8988T (cell line): ENCODE measurements at places on chromosomes 1 and 21.

DNA sequence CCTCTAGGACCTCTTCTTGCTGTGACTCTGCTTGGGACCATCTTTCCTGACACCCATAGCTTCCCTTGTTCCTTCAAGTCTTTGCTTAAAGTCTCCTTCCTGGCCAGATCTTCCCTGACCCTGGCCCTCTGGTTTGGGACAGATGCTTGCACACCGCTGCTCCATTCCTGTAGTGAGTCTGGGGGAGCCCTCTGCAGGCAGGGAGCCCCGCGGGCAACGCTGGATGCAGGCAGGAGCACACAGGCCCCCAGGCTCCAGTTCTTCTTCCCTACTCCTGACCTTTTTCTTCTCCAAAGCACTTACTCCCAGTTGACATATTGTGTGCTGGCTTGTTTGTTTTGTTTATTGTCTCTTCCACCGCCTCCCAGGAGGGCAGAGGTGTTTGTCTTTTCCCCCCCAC is 413.4 kb downstream of the CAMTA1 start:
- no peak for DNase-seq

- no peak for DNase-seq
Observed at GRCh38 chr1:227774051-227774731, 39.0 kb downstream of the SNAP47 start.

DNA sequence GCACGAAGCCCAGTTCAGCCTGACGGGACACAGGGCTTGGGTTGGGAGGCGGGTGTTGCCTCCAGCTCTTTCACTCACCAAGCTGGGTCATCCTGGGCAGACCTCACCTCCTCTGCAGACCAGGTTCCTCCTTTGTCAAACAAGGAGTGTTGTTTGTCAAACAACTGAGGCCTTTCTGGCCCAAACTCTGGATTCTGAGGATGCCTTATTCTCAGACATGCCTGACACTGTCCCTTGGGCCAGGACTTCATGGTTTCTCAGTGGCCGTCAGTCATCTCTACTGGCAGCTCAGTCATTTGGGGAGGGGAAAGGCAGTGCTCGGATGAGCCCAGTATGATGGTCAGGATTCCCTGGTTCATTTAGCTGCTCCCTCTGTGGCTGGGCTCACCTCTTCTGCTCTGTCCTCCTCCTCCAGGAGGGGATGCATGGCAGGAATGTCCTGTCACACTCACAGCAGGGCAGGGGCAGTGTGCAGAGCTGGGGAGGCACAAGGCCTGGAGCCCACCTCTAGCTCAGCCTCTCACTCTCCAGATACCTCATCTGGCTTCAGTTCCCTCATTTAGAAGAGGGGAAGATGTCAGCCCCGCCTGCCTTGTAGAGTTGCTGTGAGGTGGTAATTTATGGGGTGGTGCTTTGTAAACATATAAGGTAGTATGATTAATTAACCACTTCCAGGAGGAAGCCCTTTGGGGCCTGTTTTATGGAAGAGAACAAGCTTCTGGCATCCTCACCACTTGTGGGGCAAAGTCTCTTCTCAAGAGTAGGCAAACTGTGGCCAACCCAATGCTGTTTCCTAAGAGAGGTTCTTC is 20.6 kb downstream of the SLC2A1 start:
- DNase-seq: no peak

- peak; percentile 35 for DNase-seq
Observed at GRCh38 chr1:93847811-93848288, 31.2 kb downstream of the DNTTIP2 start.

GRCh38 chr1:61779231-61779630 is 37.0 kb downstream of the PATJ start:
- no peak for DNase-seq

DNA sequence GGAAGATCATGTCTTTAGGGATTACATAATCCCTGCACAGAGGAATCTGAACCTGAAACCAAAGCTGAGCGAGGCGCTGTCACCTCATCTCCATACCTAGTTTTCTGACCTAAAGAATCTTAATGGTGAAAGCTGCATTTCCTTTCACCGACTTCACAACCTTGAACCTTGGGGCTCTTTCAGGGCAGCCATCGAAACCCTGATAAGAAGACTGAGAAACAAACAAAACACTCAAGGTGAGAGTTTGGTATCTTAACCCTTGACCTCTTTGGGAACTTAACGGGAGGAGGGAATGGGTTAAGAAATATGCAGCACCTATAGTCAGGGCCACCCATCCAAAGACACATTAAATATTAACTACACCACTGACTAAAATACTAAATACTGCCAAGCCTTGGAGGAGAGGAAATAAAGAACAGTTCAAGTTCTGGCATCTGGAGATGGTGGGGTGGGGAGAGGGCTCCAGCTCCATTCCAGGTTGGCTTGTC is 2.0 kb downstream of the C1orf116 start:
- DNase-seq: no peak

- DNase-seq: peak; percentile 34
Observed at GRCh38 chr1:116910379-116911187, 867 bp downstream of the PTGFRN start.

- no peak for DNase-seq
Observed at GRCh38 chr1:29269382-29269781, 33.1 kb downstream of the PTPRU start.

DNA sequence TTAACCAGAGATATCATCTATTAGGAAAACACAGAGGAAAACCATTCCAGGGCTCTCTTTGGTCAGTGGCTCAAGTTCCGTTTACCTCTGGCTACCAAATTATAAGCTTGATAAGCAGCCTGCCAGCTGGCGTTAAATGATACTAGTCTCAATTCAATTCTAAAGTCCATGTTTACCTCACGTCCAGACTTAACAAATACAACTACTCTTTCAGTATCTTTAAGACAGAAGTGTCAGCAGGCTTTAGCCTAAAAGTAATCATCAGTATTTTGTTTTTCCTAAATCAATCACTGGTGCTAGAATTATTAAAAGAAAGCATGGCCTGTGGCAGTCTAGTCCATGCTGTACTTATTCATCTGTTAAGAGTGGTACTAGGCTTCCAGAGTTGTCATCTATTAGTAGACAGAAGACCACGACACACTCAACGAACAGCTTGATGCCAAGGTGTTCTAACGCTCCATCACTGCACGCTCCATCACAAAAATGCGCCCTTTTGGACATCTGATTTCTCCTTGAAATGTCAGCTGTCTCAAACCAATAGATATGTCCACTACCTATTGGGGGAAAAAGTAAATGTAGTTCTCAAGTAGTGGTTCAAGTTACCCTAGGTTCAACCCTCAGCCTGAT is 1.5 kb downstream of the IVNS1ABP start:
- DNase-seq: no peak

DNA sequence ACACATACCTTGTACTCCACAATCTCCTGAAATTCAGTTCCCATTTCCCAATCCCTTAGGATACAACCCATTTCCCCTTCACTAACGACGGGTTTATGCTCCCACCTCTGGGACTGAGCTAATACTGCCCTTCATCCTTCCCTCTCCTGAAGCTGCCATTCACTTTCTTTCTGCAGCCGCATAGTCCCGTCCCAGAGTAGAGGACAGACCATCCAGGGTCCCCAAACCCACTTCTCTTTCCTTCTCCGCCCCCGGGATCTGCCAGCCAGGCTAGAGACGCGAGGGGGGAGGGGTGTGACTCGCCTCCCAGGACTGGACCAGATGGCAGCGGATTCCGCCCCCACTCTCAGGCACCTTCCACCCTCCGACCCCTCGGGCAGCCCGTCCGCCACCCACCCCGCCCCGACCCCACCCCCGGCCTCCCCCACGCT is 679 bp downstream of the ABL2 start:
- peak; percentile 41 for DNase-seq

- no peak for DNase-seq
Observed at GRCh38 chr1:109164538-109164937, 49.2 kb upstream of the SARS1 start.

DNA sequence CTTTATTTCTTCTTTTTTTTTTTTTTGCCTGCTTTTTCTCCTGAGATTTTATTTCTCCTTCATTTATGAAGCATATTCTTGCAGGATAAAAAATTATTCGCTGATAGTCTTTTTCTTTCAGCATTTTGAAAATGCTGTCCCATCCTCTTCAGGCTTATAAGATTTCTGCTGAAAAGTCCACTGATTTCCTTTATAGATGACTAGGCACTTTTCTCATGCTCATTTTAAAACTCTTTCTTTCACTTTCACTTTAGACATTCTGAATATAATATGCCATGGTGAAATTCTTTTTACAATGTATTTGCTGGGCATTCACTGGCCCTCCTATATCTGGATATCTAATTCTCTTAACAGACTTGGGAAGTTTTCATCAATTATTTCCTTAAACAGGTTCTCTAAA is 25.5 kb upstream of the GTF2B start:
- no peak for DNase-seq

DNA sequence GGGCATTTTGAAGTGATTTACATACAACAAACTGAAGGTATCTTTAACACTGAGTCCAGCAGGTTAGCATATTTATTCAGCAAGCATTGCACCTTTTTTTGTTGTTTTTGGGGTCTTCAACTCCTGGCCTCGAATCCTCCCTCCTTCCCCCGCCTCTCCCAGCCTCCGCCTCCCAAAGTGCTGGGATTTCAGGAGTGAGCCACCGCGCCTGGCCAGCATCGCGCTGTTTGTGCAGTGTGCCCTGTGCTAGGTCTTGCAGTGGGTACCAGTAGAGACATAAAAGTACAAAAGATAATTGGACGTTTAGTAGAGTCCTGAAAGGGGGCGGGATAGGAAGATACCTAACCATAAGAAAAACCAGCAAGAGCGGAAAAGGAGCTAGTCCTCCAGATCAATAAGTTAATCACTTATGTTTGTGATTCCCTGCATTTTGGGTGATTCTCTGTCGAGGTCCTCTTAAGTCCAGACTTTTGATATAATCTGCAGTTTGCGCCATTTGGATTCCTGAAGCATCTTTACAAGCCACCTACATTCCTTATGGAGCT is 111.8 kb downstream of the OSBPL9 start:
- no peak for DNase-seq

- no peak for DNase-seq
Observed at GRCh38 chr1:26827663-26828062, 1.2 kb downstream of the ZDHHC18 start.

GRCh38 chr1:15123925-15124324 is 29.6 kb upstream of the TMEM51 start:
- DNase-seq: no peak

DNA sequence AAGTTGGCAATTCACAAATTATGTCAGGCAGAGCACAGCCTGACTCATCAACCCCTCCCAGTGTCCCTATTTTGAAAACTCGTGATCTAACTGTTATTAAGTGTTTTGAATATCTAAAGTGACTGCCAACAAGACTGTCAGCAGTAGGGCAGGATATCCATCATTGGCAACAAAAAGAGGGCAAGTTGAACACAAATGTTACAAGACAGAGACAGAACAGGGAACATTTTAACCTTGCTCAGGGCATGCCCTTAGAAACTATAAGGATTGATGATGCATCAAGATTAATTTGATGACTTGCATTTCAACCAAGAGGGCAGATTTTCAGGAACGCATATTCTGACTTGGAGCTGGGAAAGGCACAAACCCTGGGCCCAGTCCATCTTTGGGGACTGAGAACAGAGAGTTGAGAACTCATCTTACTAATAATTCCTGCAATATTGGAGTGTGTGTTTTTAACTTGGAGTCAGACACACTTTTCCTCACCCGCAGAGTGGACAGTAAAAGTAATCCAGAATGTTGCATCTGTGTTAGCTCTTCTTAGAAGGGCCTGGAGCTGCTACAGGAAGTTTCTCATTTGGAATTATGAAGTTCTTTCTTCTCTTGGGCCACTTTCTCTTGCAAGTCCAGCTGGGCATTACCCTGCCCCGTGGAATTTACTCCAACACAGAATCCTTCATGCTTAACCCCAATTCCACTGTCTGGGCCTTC is 317.2 kb downstream of the LTN1 start:
- DNase-seq: no peak

GRCh38 chr1:156652992-156653355 is 11.1 kb downstream of the BCAN start:
- no peak for DNase-seq

DNA sequence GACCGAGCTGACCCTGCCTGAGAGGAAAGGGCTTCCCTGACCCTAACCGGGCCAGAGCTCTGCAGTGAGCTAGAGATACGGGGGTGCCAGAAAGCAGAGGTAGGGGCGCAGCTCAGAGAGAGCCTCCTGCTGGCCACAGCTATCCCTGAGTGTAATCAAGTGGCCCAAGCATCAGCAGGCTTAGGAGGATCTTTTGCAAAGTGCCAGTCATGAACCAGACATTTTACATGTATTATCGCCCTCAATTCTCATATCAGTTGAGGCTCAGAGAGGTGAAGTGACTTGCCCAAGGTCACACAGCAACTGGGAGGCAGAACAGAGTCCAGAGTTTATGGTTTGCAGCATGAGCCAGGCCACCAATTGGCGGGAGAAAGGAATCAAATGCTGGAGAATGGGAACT is 7.0 kb upstream of the ID3 start:
- DNase-seq: no peak

DNA sequence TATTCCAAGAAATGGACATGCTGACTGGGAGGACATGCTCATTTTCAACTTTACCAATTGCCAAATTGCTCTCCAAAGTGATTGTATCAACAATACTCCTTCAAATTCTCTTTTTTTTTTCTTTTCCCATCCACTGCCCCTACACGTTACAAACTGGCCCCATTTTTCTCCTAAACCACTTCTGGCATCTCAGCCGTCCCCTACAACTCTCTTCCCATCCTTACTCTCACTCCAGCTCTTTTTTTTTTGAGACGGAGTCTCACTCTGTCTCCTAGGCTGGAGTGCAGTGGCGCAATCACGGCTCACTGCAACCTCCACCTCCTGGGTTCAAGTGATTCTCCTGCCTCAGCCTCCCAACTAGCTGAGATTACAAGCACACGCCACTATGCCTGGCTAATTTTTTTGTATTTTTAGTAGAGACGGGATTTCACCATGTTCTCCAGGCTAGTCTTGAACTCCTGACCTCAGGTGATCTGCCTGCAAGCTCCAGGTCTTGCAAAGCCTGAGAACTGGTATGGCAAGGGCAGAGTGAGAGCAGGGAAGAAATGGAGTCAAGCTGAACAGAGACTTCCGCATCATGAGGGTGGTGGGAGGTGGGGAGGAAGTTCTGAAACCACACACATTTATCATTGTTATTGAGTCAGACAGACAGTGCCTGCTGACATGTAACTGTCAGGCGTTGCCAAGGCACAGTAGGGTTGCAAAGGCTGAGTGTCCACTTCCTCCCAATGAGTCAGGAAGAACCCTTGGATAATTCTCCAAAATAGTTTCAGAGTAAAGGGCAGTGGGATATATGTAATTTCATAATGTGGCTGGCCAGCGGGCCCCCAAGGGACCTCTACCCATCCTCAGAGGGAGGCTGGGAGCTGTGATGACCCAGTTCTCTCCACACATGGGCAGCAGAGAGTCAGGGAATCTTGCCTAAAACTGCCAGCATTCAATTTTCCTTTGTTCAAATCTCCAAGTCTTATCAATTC is 17.4 kb downstream of the CELA3A start:
- DNase-seq: peak; percentile 25

GRCh38 chr1:26372039-26372438 is 511 bp downstream of the ZNF683 start:
- no peak for DNase-seq

GRCh38 chr1:84366786-84367185 is 31.5 kb upstream of the DNASE2B start:
- DNase-seq: no peak

GRCh38 chr1:6491480-6491962 is at the start of gene PLEKHG5:
Gene PLEKHG5 (minus strand): TSS chr1:6491667. CDS start chr1:6477571, 14,096 bp downstream.
- no peak for DNase-seq

GRCh38 chr1:85612704-85613361 is 32.3 kb downstream of the CCN1 start:
- DNase-seq: peak; percentile 68
